Nephron progenitor cell (in vitro differentiated cells): ENCODE measurements at places on chromosomes 3 and 15.

DNA sequence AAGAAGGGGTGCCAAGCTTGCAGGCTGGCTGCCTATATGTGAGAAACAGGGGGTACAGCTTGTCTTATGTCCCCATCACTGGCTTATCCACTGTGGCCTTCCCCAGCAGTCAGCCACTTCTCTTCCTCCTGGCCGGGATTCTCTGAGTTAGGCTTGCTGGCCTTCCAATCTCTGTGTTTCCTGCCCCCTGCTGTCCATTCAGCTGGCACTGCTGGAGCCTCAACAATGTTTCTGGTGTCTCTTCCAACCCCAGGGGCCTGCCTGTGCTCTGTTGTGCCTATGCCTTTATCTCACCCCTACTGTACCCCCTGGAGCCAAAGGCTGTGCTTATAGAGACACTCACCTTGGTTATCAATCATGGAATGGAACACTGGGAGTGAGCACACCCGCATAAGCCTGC lies 36.5 kb downstream of the ANAPC13 start:
- DNase-seq, result no peak

DNA sequence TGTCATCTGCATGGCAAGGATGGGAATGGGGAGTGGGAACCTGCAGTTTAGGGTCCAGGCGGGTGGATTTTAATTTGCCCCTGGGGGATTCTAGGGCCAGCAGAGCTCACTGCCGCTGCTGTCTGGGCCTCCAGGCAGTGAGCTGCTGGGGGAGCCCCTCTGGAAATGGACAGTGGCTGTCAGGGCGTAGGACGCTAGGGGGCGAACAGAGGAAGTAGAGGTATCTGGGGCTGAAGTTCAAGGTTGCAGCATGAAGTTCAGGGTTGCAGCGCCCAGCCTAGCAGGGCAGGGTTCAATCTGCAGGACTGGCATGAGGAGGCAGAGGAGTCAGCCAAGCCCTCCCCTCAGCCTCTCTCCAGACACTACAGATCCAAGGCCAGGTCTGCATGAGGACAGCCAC lies 49.5 kb downstream of the APBA2 start:
- DNase-seq, result peak; percentile 51

- DNase-seq, result no peak
These were observed 117.0 kb upstream of the TSPAN3 start for GRCh38 chr15:77187751-77188464.

- DNase-seq, result no peak
These were observed 12.9 kb downstream of the SUMF1 start for GRCh38 chr3:4454142-4454541.

- no peak for DNase-seq
These were observed 110.2 kb downstream of the RORA start for GRCh38 chr15:61118885-61119284.

DNA sequence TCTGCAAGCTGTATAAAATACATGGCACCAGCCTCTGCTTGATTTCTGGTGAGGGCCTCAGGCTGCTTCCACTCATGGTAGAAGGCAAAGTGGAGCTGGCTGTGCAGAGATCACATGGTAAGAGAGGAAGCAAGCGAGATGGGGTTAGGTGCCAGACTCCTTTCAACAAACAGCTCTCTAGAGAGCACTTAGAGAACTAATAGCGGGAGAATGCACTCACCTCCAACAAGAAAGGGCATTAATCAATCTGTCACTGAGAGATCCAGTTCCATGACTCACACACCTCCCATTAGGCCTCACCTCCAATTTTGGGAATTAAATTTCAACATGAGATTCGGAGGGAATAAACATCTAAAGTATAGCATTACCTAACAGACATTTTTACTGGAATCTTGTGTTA lies 644.1 kb upstream of the ARRDC4 start:
- no peak for DNase-seq

DNA sequence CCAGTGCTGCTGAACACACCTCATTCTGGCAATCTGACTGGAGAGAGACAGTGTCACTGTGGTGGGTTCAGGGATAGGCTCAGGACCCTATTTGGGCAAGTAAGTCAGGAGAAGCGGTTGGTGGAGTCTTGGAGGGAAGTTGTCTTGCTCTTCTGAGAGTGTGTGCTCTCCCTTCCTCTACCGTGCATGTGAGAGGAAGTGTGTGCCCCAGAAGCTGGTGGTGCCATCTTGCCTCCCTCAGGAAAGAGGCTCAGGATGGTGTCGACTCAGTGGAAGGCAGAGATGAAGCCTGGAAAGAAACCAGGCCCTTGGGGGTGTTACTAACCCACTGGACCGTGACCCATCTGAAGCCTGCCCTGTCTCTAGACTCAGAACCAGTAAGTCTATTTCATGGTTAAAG lies 6.8 kb upstream of the RARRES1 start:
- DNase-seq, result no peak
